ENCODE measurements at places on chromosomes 7 and 10.

- DNase-seq, result no peak
Measured at GRCh38 chr7:4144811-4145510, 537.1 kb upstream of the FOXK1 start.

GRCh38 chr10:69160809-69161241 is 19.2 kb upstream of the SUPV3L1 start:
- DNase-seq, result peak; percentile 38

DNA sequence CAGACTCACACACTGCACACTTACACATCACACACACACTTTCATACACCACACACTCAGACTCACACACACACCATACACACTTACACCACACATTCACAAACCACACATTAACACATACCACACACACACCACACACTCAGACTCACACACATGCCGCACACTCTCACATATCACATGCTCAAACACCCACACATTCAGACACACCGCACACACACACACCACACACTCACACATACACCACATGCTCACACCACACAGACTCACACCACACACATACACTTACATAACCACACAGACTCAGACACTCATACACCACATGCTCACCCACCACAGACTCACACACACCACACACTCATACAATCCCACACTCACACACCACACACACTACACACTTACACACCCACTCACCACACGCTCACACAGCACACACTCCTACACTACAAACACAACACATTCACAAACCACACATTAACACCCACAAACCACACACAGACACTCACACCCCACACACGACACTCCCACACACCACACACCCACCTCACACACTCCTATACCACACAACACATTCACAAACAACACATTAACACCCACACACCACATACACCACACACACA is 125.4 kb downstream of the EVX1 start:
- no peak for DNase-seq

GRCh38 chr10:5615316-5615715 is 51.1 kb downstream of the ASB13 start:
- DNase-seq, result no peak

DNA sequence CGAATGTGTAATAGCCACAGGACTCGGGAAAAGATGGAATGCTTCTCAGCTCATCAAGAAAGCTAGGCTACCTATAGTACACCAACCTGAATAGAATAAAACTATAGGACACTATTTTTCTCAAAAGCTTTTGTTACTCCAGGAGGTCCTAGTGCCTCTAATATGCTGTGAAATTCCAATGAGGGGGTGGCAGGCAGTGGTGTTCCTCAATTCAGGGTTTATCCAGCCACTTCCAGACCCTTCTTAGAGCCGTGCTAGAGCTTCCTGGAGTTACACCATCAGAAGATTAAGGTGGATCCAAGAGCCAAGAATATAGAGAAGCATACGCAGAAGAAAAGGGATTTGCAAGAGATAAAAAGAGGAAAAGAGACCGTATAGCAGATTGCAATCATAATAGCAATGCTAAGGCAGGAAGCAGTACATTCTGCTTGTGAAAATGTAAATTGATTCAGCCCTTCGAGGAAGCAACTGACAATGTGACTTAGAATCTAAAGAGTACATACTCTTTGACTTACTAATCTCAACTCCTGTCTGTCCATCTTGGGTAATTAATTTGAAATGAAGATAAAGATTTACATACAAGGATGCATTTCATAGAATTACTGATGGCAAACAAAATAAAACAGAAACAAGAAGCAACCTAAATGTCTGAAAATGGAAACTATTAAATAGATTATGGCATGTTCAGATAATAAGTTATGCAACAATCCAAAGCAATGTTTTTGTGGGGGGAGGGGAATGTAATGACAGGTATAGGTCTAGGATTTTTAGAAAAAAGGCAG is 2.1 kb downstream of the ST8SIA6 start:
- DNase-seq, result no peak
